ENCODE measurements at places on chromosomes 11 and 22. TPM values are rescaled to one million over a fixed set of nuclear protein-coding genes. Genes with fewer than 3 reads are reported as not detected.

POGLUT3 gene
- total RNA-seq, result 104 TPM

HOATZ gene
- not detected for total RNA-seq

XKR3 gene
- not detected for total RNA-seq

ZBTB3 gene
- 10.5 TPM for total RNA-seq

ANGPTL5 gene
- total RNA-seq, result not detected

RPS6KA4 gene
- 14.8 TPM for total RNA-seq

NXPE2 gene
- 1.2 TPM for total RNA-seq

CASP5 gene
- 0.74 TPM for total RNA-seq

ACER3 gene
- total RNA-seq, result 19.0 TPM

PLA2G6 gene
- total RNA-seq, result 21.2 TPM

B3GAT1 gene
- total RNA-seq, result 0.32 TPM

LRRC74B gene
- not detected for total RNA-seq

ADM2 gene
- total RNA-seq, result 0.37 TPM

MGAT3 gene
- total RNA-seq, result 4.2 TPM

C1QTNF6 gene
- total RNA-seq, result 11.6 TPM

APOA1 gene
- 1.1 TPM for total RNA-seq

P2RX3 gene
- total RNA-seq, result 1.5 TPM

PTPN5 gene
- total RNA-seq, result 0.21 TPM

MMP12 gene
- total RNA-seq, result 3.8 TPM

CADM1 gene
- 76.0 TPM for total RNA-seq

UPK2 gene
- total RNA-seq, result 38.2 TPM

C11orf71 gene
- total RNA-seq, result 5.7 TPM

TUB gene
- 32.2 TPM for total RNA-seq

OR52I1 gene
- not detected for total RNA-seq

All from urinary bladder (tissue), 4 donors.